Vagina (tissue), 2 donors: ENCODE measurements at places on chromosomes 4 and X. TPM values are rescaled to one million over a fixed set of nuclear protein-coding genes. Genes with fewer than 3 reads are reported as not detected.

GRCh38 chr4:70183168-70183939 lies 12.2 kb upstream of the ODAM start:
- DNase-seq = no peak

DNA sequence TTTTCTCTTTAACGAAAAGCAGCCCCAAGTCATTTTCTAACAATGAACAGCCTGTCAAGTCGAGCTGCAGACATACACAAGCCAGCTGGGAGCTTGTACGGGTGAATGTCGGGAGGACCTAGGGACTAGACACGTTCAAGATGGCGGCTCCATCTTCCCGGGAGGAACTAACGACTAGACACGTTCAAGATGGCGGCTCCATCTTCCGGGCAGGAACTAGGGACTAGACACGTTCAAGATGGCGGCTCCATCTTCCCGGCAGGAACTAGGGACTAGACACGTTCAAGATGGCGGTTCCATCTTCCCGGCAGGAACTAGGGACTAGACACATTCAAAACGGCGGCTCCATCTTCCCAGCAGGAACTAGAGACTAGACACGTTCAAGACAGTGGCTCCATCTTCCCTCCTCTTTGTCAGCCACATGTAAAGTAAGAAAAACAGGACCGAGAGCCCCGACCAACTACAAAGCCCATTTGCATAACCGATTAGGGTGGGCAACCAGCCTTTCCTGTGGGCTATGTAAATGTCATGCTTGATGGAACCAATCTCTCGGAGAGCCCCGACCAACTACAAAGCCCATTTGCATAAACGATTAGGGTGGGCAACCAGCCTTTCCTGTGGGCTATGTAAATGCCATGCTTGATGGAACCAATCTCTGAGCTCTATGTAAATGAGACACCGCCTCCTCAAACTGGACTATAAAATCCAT lies 175.5 kb downstream of the DHRSX start:
- DNase-seq = no peak

GRCh38 chr4:54658252-54659093 lies 716 bp downstream of the KIT start:
- no peak for DNase-seq

Gene NAP1L2
- total RNA-seq = 4.7 TPM
